ENCODE measurements at places on chromosomes 5 and 9.

DNA sequence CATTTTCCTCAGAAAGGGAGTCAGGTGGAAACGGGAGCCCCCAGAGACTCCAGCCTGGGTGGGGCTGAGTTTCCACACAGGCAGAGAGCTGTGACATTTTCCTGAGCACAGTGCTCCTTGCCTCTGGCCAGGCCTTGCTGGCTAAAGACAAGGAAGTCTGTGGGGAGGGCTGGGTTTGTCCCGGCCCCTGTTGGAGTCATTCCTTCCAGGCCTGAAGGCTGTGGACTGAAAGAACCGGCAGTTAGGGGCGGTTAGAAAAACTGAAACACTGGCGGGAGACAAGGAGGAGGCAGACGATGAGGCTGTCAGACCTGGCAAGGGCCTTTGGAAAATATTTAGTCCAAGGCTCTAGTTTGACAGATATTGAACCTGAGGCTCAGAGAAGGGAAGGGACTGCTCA, 29.9 kb downstream of the COL15A1 start:
- no peak for DNase-seq

GRCh38 chr5:96288166-96288844, 144.7 kb downstream of the PCSK1 start:
- no peak for DNase-seq

- peak; percentile 96 for DNase-seq
Observed at GRCh38 chr9:34328987-34329832, at the start of the genes KIF24 and NUDT2. KIF24 (minus strand) TSS chr9:34329268; CDS start chr9:34311346, 17,922 bp downstream. NUDT2 (plus strand) TSS chr9:34329569; CDS start chr9:34339040, 9,471 bp downstream.

DNA sequence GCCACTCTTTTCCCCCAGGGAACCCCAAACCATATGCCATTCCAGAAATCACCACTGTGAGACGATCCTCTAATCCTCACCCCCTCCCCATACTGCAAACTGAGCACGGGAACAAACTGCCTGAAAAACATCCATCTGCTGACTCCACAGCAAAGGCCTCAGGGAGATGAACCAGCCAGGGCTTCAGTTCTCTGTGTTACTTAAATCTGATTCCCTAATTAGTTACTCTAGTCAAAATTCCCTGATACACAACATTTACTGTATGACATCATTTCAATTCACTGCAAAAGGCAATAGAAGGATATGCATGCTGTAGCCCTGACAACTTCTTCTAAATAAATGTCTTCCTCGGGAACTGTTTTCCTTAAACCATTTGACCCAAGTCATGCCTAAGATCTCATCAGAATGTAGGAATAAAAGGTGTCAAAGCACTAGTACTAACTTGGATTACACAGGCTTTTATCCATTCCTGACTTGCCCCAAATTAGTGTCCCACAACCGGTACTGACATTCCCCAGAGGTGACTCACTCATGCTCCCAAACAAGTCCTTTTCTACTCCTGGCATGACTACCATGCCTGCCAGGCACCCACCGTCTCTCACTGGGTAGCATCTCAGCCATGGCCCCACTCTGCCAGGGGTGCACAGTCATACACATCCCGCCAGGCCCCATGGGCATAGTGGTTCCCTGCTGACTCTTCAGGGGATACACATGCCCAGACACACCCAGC, 35.0 kb downstream of the MTX3 start:
- no peak for DNase-seq

- no peak for DNase-seq
Observed at GRCh38 chr9:127140181-127140580, 17.7 kb upstream of the ANGPTL2 start.

DNA sequence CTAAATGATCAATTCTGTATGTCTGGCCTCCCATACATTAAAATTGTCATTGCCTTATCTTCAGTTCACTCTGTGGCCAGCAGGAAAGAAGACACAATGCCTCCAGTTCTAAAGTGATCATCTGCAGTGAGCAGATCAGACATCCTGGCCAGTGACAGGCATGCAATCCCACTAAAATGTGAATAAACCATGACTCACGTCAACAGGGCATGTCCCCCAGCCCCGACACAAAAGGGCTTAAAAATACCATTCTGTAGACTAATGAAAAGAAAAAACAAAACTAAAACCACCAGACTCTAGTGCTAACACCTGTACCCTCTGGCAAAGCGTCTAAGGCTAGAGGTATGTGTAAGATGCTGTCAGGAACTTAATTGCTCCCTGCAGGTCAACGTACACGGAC, 38.5 kb downstream of the DDX31 start:
- no peak for DNase-seq

GRCh38 chr5:176169393-176170063, 68.7 kb upstream of the SIMC1 start:
- DNase-seq: no peak

- DNase-seq: no peak
Observed at GRCh38 chr9:84759300-84759750, 89.8 kb downstream of the NTRK2 start.

DNA sequence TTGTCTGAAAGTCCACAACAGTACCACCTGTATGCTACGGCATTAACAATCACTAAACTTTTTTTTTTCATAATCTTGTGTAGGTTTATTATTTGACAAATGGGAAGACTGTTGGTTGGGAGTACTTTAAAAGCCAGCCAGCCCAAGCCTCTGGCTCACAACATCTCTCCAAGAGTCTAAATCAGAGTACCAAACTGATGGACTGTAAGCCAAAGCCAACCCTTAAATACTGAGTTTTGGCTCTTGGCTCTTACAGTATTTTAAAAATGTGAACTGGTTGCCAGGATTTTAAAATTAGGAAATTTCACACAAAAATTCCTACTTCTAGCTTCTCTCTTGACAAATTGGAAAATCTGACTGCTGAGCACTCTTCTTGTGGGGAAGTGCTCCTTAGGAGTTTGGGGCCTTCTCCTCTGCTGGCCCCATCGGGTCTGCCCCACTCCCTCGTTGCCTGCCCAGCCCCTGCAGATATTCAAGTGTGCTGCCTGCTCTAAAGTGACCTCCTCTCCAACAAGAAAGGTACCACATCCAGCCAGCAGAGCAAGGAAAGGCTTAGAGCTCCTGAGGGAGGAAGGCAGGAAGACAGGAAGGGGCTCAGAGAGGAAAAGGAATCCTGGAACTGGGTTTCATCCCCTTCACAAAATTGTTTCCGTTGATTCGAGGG, 21.8 kb upstream of the TMOD1 start:
- no peak for DNase-seq

DNA sequence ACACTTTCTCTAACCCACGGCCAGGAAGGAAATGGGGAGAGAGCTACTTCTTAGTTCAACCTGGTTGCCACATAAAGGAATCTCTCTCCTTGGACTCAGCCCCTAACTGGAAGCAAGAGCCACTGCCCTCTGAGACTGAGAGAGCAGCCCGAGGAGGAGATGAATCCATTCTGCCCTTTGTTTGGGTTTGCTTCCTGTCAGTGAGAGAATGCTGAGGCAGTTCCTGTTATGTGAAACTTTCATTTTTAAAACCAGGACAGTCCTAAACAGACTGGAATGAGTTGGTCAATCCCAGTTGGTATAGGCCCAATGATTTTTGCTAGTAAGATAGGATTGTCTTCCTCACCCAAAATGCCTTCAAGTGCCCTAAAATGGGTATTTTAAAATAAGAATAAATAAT, 205.1 kb downstream of the NTRK2 start:
- DNase-seq: no peak

GRCh38 chr5:42656651-42657015, 100.0 kb upstream of the CCDC152 start:
- peak; percentile 41 for DNase-seq

- DNase-seq: no peak
Observed at GRCh38 chr9:108800632-108801099, 55.1 kb downstream of the ACTL7B start.

DNA sequence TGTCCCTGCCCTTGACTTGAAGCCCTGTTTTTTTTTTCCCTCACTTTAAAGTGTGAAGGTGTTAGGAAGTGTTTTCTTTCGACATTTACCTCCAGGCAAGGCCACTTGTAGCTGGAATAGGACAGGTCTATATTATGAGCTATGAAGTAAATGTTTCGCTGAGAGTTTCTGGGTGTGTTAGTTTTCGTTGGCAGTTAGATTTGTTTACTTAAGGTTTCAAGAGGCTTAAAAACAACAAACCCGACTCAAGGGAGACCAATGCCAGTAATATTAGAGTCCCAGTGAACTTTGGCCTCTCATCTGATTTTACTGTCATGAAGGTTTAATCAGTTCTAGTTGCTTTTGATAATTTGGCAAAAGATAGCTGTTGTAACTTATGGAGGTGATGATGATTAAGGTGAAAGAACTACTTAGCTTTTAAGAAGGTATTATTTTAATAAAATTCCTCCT, 25.2 kb downstream of the OCLN start:
- no peak for DNase-seq

DNA sequence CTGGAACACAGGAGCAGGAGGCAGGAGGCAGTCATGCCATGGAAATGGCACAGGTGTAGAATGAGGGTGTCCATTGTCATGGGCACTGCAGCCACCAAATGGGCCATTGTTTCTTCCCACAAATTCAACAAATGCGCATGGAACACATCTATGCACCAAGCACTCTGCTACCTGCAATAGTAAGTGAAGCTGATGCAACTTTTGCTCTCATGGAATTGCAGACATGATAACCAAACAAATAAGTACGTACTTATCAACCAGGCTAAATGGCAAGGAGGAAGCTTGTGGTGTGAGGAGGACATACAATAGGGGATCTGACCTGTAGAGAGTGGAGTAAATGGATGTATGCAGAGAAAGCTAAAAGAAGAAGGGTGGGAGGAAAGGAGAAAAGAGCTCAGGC, 116.8 kb downstream of the TRIM36 start:
- no peak for DNase-seq

GRCh38 chr5:33472805-33473409, 32.1 kb downstream of the TARS1 start:
- no peak for DNase-seq

- no peak for DNase-seq
Observed at GRCh38 chr9:2158766-2159430, 143.8 kb downstream of the SMARCA2 start.

GRCh38 chr5:59040024-59040803, 457.3 kb downstream of the RAB3C start:
- no peak for DNase-seq

DNA sequence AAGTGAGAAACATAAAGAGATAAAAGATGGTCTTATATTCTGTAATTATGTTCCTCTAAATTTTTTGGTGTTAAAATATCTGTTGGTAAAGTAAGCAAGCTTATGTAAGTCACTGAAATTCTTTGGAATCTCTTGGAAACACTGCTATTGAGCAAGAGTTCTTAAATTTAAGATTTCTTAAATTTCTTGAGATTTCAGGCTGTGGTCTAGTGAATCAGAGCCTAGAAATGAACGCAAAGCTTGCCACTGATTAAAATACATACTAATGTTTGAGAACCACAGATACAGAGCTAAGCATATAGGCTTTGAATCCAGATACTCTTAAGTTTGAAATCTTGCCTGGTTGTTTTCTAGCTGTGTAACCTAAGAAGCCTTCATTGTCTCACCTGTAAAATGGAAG, 133.4 kb downstream of the TRPM3 start:
- DNase-seq: no peak

DNA sequence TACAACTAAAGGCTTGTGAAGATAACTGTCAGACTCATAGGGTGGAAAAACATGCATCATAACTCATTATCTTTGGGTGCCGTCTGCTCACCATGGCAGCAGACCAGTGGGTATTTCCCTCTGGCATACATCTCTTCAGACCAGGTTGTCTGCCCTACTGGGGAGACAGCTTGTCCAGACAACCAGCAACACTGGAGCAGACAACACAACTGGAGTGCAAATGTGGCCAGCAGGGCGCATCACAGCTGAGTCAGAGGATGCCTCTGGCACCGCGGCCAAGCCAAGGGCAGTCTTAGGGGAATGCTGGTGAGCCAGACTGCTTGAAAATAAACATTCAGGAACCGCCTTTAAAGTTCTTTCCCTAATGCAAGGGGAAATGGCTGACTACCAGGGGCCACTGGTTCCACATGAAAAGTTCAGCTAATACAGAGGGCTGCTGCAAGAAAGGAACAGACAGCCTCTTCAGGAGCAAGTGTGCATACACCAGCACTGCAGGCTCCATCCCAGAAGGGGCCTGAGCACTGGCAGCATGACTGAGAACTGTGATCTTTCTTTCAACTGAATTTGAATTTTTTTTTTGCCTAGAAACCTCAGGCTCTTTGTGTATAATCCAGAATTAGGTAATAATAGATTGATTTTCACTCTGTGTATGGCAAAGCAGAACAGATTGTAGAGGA, 77.3 kb downstream of the MAMDC2 start:
- no peak for DNase-seq

- DNase-seq: no peak
Observed at GRCh38 chr5:13553896-13554295, 390.6 kb downstream of the DNAH5 start.

DNA sequence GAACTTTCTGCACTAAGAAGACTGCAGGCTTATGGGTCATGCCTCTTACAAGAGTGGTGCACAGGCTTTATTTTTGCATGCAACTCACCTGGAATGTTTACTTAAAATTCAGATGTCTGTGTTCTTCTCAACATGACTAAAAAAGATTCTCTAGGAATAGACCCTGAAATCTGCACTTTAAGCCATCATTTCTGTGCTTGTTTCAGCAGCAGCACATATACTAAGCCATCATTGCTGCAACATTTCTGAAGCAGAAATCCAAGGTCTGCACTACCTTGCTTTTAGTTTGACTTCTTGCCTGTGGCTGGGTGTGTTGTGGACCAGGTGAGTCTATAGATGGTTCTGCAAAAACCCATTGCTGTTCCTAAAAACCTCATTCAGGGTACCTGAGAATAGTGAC, 156.8 kb downstream of the CEP120 start:
- no peak for DNase-seq

DNA sequence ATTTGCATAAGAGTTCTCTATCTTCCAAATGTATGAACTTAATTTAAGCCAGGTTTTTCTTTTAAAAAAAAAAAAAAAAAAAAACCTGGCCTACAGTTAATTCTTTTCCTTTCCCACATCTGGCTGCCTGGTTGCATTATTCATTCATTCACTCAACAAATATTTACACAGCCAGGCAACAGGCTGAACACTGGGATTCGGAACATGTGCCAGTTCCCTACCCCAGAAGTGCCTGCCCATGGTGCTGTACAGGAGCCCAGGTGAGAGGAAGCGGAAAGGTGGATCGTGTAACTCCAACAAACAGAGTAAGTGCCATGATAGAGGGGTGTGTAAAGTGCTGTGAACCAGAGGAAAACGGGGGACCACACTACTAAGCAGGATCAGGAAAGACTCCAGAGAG, 93.6 kb downstream of the CDK5RAP2 start:
- DNase-seq: no peak

DNA sequence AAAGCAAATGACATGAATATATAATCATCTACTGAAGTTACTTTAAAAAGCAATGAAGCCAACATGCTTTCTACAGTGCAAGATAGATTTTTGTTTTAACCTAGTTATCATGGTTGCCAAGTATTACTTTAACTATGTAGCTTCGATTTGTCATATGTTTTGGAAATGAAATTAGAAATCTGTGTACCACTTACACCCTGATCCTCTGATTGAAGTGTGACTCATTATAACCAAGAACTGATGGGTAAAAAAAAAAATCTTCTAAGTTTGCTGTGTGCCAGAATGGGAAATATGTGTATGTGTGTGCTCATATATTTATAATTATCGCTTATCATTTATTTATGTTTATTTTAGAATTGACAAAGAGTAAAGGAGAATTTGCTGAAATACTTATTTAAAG, 9.1 kb upstream of the CDC42SE2 start:
- no peak for DNase-seq

Measured in SW 1271 (cell line).